ENCODE measurements at places on chromosomes 6 and 20.

- DNase-seq: peak; percentile 78
- H3K27ac ChIP-seq: no peak overlapping the region
- no peak overlapping the region for H3K4me3 ChIP-seq
Observed at GRCh38 chr6:52399511-52400312, 20.4 kb upstream of the EFHC1 start.

- no peaks in the 10 kb centered on the region for H3K27me3 ChIP-seq
- no peak for DNase-seq
- H3K36me3 ChIP-seq: no peaks in the 10 kb centered on the region
- no peak overlapping the region for H3K4me3 ChIP-seq
- no peak overlapping the region for H3K27ac ChIP-seq
Observed at GRCh38 chr6:141491684-141492083, 641.0 kb upstream of the GJE1 start.

- H3K36me3 ChIP-seq: no peaks in the 10 kb centered on the region
- no peak overlapping the region for H3K27ac ChIP-seq
- no peak for DNase-seq
- H3K27me3 ChIP-seq: no peaks in the 10 kb centered on the region
- H3K4me3 ChIP-seq: no peak overlapping the region
- H3K4me1 ChIP-seq: peaks cover 2% of the 10 kb centered on the region
Observed at GRCh38 chr6:79647741-79648140, 16.6 kb downstream of the SH3BGRL2 start.

DNA sequence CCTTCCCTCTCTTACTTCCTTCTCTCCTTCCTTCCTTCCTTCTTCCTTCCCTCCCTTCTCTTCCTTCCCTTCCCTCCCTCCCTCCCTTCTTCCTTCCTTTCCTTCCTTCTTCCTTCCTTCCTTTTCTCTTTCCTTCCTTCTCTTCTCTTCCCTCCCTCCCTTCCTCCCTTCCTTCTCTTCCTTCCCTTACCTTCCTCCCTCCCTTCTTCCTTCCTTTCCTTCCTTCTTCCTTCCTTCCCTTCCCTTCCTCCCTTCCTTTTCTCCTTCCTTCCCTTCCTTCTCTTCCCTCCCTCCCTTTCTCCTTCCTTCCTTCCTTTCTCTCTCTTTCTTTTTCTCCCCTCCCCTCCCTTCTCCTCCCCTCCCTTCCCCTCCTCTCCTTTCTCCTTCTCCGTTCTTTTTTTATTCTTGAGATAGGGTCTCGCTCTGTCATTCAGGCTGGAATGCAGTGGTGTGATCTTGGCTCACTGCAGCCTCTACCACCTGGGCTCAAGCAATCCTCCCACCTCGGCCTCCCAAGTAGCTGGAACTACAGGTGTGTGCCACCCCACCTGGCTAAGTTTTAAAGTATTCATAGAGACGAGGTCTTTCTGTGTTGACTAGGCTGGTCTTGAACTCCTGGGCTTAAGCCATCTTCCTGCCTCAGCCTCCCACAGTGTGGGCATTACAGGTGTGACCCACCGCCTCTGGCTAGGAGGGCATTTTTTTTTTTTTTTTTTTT, 1.1 kb upstream of the ZNF512B start:
- DNase-seq: no peak
- H3K27me3 ChIP-seq: no peaks in the 10 kb centered on the region
- no peak overlapping the region for H3K27ac ChIP-seq
- no peak overlapping the region for H3K4me3 ChIP-seq

DNA sequence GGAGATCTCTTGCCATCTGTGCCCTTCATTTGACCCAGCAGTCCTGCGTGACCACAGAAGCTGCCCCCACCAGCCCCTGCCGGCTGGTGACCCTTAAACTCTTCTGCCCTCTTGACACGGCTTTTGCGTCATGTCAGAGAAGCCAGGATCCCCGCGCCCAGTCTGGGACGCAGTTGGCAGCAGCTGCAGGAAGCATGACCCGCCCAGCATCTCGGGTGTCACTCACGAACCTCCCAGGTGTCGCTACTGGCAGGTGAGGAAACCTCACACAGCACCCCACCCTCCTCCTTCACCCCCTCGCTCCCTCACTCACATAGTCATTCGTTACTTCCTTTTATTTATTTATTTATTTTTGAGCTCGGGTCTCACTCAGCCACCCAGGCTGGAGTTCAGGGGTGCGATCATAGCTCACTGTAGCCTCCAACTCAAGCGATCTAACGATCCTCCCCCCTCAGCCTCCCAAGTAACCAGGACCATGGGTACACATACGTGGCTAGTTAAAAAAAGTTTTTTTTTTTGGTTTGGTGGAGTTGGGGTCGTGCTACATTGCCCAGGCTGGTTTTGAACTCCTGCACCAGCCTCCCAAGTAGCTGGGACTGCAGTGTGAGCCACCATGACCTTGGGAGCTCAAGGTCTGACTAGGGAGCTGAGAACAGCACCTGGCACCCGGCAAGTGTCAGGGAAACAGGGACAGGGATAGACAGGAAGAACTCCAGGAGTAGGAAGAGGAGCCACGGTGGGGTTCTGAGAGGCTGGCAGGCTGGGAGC, 14.1 kb upstream of the SPDEF start:
- no peak overlapping the region for H3K27ac ChIP-seq
- H3K36me3 ChIP-seq: no peaks in the 10 kb centered on the region
- no peak for DNase-seq
- H3K27me3 ChIP-seq: no peaks in the 10 kb centered on the region
